Ureter (tissue), 1 donor: ENCODE measurements at places on chromosomes 1 and 21. TPM values are rescaled to one million over a fixed set of nuclear protein-coding genes. Genes with fewer than 3 reads are reported as not detected.

DNA sequence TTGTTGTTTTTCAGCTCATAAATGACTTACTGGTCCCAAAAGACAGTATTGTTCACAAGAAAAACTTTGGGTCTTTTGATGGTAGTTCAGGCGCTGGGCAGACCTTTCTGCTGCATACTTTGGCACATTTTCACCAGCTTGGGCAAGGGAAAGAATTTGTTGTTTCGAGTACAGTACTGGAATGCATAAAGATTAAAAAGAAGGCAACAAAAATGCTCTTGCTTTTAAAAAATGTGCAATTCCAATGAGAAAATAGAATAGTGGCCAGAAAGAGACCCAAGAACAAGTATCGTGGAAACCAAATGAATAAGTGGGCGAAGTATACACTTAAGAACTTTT is 56.0 kb downstream of the CLIC6 start:
- no peak for DNase-seq

DNA sequence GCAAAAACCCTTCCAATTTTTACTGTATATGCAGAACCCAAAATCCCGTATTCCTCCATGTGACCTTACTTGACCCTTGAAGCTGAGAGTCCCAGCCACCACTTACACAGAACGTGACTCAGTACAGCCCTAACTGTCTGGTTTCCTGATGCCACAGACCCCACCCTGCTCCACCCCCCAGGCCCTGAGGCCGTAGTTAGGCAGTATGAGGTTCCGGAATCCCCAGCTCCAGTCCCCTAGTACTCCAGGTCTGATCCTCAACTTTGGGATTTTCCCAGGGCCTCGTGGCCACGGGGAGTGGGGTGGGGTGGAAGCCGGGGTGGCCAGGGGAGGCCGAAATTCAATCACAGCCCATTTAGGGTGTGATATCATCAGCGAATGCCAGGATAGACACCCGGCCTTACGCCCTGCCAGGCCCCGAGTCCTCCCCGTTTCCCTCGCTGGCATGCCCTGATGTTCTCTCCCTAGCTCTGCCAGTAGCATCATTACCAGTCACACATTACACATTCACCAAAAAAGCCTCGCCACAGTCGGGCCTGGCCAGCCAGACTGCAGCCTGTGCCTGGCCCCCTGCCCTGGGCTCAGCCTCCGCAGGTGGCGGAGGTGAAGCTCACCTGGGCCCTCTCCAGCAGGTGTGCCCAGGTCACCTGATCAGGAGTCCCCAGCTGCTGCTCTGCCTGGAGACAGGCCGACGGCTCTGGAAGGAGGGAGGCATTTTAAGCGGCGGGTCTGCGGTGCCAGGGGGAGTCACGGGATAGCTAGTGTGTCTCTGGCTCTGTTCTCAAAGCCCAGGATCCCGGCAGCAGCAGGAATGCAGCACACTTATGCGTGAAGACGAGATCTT is 70.8 kb downstream of the SCCPDH start:
- no peak for DNase-seq

- DNase-seq: no peak
These were observed 324.2 kb downstream of the SEC16B start for GRCh38 chr1:177645491-177646190.

DNA sequence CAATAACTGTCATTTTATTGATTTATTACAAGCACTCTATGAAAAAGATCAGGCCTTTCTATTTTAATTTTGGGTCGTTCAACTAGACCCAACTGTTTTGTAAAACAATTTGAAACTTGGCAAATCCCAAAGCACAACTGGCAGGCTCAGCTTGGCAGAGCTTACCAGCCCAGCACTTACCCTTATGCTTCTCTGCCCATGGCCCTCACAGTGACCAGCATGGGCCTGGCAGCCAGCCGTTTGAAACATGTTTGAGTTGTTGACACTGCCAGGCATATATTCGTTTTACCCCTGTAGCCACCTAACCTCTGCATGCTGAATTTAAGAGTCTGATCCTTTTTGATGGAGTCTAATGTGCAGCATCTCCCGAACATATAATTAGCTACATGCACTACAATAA is 796.7 kb upstream of the ADGRL2 start:
- no peak for DNase-seq

- no peak for DNase-seq
These were observed 7.1 kb upstream of the SSBP3 start for GRCh38 chr1:54413295-54413694.

- no peak for DNase-seq
These were observed 29.7 kb downstream of the SERTAD4 start for GRCh38 chr1:210262167-210262896.

DNA sequence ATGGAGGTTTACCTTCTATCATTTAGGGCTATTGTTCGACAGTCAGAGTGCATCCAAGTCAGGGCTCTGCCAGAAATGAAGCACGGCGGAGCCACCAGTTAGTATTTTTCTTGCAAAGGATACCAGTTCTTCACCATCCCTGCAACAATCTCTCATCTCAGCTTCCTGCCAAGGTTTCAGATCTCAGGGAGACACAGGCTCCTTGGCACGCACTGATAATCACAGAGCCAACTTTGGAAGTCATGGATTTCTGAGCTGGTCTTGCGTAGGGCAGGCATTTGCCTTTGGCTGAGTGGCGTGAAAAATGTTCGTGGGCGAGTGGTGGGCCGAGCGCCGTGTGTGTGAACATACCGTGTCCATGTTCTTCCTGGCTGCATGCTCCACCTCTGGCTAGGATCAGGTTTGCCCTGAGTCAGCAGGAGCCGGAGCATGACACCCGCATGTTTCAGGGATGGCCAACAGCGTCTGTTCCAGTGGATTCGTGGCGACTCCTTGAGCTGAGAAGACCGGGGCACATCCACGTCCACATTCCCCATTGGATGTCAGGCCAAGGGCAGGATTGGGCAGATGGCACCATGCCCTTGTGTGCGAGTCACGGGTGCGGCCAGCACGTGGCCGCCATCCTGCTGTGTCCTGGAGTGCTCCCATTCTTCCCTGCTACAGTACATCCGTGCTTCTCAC is 118.5 kb upstream of the C1orf174 start:
- DNase-seq: no peak

DNA sequence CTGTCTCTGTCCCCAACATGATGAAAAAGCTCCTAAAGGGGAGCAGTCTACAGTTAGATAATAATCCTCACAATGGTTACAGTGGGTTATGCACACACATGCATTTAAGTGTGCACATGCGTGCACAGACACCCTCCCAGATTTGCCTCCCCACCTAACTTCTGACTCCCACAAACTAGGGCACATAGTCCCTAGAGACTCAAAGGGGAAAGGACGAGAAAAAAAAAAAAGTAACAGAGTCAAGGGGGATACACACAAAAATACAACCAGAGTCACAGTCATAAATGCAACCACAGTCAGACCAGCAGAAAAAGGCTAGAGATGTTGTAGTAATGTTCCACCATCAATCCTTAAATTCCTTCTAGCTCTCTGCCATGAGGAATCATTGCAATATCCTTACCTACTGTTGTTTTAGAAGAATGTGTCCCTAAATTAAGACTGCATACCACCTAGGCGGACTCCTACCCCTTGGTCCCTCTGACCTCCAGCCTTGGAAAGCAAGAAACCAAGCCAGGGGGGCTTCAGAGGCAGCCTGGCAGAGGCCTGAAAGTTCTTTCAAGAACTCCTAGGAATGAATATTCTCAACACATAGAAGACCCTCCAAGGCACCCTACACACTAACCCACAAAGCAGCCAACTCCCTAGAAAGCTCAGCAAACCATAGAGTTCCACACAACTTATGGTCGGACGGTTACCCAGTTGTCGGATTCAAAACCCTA is 1.3 kb downstream of the CRTC2 start:
- DNase-seq: no peak

DNA sequence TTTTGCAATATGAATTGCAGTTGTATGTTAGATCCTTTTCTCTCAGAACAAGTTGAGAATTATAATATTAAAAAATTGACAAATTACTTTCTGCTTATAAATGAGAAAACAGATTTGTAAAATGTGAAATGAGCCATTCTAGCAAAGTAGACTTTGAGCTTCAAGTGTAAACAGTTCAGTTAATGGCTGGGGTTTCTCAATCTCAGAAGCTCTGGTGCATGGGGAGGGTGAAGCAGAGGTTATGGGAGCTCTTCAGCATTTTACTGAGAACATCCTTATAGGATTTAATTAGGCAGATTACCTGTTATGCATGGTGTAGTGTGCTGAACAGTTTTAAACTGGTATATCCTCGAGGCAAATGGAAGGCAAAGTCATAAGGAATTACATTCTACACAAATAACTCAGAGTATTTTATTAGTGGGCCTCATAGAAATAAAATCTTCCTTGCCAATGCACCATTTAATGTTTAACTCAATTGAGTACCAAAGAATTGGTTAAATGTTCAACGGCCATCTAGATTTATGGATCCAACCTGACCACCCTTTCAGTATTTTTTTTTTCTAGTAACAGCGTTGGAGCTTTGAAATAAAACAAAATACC is 1143.6 kb upstream of the ADGRL2 start:
- no peak for DNase-seq

DNA sequence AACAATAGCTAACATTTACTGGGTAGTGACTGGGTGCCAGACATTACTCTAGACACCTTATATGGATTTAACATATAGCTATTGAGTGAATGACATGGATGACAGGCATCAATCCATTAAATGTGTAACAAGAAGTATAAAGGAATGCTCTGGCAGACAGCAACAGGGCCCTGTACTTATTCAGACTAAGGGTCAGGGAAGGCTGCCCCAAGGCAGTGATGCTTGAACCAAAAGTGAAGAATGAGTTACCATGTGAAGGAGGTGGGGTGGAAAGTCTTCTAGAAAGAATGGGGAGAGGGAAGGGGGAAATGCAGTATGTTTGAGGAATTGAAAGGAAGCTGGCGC is 8.3 kb upstream of the PTPRF start:
- no peak for DNase-seq

GRCh38 chr1:2275796-2276536 is 47.8 kb downstream of the SKI start:
- no peak for DNase-seq

- no peak for DNase-seq
These were observed 24.9 kb upstream of the CTPS1 start for GRCh38 chr1:40954626-40955025.

DNA sequence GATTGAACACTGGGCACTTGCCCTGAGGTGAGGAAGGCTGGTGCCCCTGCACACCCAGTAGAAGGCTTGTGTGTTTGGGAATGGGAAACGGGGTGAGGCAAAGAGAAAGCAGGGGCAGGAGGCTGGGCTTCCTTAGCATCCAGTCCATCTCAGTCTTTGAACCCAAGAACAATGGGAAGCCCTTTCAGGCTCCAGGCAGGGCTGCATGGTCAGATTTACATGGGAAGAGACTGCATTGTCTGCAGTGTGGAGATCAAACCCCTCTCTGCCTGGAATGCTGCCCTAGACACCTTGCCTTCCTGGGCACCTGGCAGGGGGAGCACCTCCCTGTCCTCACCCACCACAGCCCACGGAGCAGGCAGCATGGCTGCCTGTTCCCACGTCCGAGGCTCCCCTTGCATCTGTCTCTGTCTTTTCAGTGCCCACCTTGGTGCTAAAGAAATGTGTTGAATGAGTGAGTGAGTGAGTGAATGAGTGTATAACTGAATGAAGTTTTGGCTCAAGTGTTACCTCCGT is 268.5 kb downstream of the GRIK3 start:
- DNase-seq: no peak

DNA sequence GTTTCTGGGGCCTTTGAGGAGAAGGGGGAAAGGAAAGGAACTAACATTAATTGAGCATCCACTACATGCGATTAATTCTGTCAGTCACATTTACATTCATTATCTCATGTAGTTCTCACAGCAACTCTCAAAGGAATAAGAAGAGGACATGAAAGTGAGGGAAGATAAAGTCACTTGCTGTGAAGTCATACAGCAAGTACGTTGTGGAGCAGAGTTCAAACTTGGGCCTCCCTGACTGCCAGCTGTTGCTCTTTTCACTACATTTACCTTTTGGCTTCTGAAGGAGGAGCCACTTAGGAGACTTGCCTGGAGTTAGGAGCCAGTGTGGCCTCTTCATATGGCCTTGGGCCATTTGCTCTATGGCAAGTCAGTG is 6.2 kb downstream of the ZNF691 start:
- DNase-seq: no peak

DNA sequence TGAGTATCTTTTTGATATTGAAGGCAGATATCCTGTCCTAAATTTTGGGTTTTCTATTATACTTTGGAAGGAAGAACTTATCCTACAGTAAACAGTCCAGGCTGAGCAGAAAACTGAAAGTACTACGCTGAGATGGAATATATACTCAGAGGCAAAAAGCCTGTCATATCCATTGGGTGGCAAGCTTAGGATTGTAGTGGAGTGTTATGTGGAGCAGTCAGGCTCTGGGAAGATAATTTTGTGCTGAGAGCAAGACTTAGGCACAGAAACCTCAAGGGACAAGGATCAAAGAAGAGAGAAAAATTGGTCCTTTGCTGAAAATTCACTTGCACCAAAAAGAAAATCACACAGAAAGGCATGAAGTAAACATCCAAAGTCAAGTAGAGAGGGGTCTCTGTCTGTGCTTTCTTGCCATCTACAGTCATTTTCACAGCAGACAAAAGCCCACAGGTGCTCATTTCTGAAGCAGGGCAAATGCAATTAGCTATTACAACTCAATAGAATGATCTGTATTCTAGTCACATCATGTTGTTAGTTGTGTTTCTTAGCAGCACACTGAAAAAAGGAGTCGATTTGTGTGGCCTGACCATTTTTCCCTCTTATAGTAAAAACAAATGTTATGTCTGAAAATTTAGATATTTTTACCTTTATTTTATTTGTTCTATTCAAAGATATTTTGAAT is 38.5 kb downstream of the CRB1 start:
- DNase-seq: no peak

- no peak for DNase-seq
These were observed 151.0 kb upstream of the KCNJ6 start for GRCh38 chr21:38067086-38067739.

GRCh38 chr1:237353918-237354317 is 311.9 kb downstream of the RYR2 start:
- no peak for DNase-seq

DNA sequence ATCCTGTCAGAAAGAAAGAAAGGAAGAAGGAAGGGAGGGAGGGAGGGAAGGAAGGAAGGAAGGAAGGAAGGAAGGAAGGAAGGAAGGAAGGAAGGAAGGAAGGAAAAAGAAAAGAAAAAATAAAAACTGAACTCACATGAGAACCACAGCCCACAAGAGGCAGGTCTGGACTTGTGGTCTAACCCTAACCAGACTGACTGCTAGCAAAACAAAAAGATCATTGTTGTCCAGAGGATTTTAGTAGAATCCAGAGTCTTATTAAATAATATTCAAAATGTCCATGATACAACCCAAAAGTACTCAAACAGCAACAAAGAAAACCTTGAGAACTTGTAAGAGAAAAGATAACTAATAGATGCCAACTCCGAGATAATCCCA is 4.7 kb upstream of the ITGB2 start:
- no peak for DNase-seq

GRCh38 chr1:225981714-225982113 is 17.4 kb downstream of the SDE2 start:
- no peak for DNase-seq

Gene C1QB
- 92.9 TPM for total RNA-seq

Gene MIXL1
- total RNA-seq: 0.52 TPM

Gene NHLH1
- total RNA-seq: not detected

Gene S100A5
- 0.86 TPM for total RNA-seq

Gene IGSF21
- 6.6 TPM for total RNA-seq

Gene RGS8
- total RNA-seq: not detected
